Activated naive CD8-positive, alpha-beta T cell treated with anti-CD3 and anti-CD28 coated beads for 36 hours (primary cell): ENCODE measurements at places on chromosomes 12 and 14.

DNA sequence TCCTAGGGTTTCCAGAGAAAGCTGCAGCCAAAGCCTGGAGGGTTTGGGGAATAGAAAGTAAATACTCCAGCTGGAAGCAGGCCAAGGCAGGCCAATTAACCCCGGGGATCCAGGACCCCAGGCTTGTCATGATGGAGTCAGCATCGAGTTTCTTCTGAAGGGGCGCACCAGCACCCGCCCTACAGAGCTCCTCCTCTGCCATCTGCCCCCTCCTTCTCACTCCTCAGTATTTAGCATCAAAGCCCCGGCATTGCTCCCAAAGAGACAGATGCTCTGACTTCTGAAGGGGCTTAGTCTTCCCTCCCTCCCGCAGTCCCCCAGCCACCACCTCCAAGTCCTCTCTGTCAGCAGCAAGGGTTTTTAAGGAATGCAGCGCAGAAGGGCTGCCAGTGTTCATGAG lies 285.1 kb upstream of the NOS1 start:
- DNase-seq: no peak

GRCh38 chr14:96861568-96862310 lies 64.6 kb downstream of the VRK1 start:
- DNase-seq: no peak

GRCh38 chr14:53062856-53063255 lies 90.3 kb downstream of the DDHD1 start:
- no peak for DNase-seq

GRCh38 chr12:75439048-75439447 lies 41.5 kb upstream of the GLIPR1 start:
- no peak for DNase-seq
